CD4-positive, alpha-beta T cell treated with Interleukin-4 for 4 hours (primary cell): ENCODE measurements at places on chromosomes 6 and 20.
A peak's percentile ranks its signal among the peaks of the same experiment; 100 is the strongest.

- no peak for DNase-seq
Observed at GRCh38 chr6:170186006-170186935, 104.6 kb downstream of the DLL1 start.

- DNase-seq, result no peak
Observed at GRCh38 chr6:164258421-164258820, 843.9 kb downstream of the QKI start.

- no peak for DNase-seq
Observed at GRCh38 chr6:160309718-160310117, 38.5 kb upstream of the SLC22A3 start.

DNA sequence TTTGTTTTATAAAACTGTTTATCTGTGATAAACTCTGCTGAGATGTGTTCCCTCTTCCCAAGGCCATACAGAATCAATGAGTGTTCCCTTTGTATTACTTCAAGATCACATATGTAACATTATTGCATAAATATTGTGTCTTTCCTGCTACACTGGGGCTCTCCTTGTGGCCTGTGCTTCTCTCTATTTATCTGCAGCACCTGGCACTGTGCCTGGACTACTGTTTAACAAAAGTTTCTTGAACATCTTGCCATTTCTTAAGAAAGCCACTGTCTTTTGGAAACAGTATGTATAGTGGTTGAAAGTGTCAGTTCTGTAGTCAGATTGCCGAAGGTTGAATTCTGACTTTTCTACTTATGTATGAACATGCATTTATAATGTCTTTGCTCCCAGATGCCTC, 169.0 kb upstream of the SCGN start:
- DNase-seq, result no peak

- no peak for DNase-seq
Observed at GRCh38 chr6:151375833-151376232, 15.5 kb downstream of the ZBTB2 start.

GRCh38 chr20:19609642-19610223, 148.3 kb upstream of the RIN2 start:
- no peak for DNase-seq

DNA sequence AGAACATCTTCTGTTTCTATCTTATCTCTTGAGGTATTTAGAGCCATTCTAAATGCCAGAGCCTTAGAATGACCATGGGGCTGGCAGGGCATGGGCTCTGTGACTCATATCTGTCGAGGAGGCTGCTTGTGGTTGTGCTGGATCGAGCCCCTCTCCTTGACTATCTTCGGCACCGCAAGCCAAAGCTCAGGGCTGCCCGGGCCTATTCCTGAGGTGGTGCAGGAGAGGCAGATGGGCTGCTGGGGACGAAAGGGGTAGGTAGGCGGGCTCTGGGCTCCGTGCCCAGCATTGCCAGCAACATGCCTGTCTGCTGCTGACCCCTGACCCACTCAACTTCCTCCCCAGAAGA, 89.9 kb downstream of the NOL4L start:
- no peak for DNase-seq

DNA sequence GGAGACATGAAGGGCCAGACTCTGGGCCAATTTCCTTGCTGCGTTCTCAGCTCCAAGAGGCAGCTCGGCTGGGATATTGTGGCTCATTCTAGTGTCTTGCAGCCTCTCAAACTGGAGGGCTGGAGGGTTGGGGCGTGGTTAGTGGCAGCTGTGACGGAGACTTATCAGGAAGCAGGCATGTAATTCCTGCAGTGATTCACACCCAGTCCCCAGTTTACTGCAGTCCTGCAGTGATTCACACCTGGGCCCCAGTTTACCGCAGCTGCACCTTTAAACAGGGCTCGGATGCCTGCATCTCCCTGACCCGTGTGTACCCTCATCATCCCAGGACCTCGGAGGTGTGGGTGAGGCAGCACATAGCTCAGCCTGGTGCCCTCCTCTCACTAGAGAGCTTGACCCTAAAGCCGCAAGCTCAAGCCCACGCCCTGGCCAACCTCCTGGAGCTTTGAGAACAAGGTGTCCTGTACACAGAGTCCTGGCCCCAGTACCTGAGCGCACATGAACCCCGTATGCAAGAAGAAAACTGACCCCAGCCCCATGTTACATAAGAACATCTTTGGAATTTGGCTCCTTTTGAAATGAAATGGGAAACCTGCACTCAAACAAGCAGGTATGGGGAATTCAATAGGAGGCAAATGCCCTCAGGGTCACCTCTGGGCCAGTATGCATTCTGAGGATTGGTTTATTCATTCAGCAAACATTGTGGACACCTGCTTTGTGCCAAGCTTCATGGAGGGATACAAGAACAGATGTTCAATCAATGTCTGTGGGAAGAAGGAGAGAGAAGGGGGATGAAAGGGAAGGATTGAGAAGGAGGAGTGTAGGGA, 55.3 kb upstream of the FAM83D start:
- DNase-seq, result peak; percentile 71

GRCh38 chr20:40646361-40646760, 42.7 kb downstream of the MAFB start:
- DNase-seq, result no peak

GRCh38 chr6:127069659-127070279, 48.7 kb upstream of the RSPO3 start:
- no peak for DNase-seq

DNA sequence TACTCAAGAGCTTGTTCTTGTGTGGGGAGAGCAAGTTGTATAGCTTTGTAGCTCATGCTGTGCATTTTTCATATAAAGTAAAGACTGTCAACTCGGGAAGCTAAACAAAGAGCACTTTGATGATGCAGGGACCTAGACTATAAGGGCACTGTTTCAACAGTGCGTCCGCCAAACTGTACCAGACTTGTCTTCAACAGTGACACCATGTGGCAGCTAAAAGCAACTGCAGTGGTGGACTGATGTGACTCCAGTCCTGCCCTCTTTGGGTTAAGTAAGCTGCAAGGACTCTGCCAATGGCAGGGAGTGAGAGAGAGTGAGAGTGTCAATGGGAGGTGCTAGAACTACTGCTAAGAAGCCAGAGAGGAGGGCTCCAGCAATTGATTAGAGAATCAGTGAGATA, 48.1 kb upstream of the MC3R start:
- DNase-seq, result no peak

GRCh38 chr20:8255945-8256632, 124.0 kb downstream of the PLCB1 start:
- DNase-seq, result no peak

- no peak for DNase-seq
Observed at GRCh38 chr6:7881765-7882500, 28.7 kb downstream of the TXNDC5 start.

DNA sequence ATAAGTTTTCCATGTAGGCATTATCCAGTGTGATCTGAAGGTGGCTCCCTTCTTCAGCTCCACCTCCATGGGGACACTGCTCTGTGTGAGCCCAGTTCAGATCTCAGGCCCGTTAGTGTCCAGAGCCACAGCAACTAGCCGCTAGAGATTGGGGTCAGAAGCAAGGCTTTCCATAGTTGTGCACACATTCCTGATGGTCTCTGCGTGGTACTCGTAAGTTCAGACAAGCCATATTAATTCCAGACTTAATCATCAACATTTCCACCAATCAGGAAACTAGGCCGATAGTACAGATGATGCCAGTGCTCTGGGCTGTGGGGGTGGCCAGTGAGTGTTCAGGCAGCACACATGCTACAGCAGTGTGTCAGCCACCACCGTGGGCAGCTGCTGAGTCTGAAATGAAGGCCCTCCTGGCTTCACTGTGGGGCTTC, 17.5 kb upstream of the SYNCRIP start:
- DNase-seq, result no peak

- DNase-seq, result no peak
Observed at GRCh38 chr6:24876499-24877465, 59.0 kb downstream of the RIPOR2 start.

GRCh38 chr20:25065625-25066338, 7.8 kb upstream of the ACSS1 start:
- DNase-seq, result peak; percentile 73

DNA sequence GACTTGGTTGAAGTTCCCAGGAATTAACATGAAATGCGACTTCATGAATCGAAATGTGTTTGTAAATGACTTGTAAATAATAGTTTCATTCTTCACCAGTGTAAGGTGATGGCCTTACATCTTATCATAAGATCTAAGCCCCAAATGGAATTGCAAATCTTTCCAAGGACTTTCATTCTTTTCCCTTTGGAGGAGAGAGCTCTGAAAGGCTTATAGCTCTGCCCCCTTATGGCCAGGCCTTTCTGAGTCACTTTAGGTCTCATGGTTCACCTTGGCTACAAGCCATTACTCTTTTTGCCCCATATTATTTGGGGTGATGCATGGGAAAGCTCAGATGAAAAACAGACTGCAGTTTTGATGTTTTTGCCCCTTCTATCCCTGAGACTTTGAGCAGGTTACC, 209.1 kb upstream of the BMP2 start:
- no peak for DNase-seq

GRCh38 chr6:85364344-85364743, 85.5 kb upstream of the NT5E start:
- no peak for DNase-seq

DNA sequence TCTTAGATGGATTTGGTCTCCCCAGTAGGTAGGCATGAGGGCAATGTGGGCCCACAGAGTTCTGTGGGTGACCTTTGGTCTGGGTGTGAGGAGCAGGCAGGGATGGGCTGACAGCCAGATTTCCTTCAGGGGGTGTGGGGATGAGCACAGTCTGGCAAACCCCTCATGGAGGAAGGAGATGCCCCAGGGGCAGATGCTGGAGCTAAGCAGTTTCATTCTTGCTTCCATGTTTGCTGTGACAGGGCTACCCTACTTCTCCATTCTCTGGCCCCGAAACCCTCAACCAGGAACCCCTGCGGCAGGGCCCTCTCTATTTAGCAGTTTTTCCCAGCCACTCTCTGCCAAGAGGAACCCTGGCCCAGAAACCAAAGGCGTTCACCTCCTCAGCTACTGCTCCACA, 40.4 kb downstream of the GCLC start:
- DNase-seq, result no peak

GRCh38 chr20:58639182-58640146, 11.6 kb upstream of the STX16 start:
- DNase-seq, result no peak

DNA sequence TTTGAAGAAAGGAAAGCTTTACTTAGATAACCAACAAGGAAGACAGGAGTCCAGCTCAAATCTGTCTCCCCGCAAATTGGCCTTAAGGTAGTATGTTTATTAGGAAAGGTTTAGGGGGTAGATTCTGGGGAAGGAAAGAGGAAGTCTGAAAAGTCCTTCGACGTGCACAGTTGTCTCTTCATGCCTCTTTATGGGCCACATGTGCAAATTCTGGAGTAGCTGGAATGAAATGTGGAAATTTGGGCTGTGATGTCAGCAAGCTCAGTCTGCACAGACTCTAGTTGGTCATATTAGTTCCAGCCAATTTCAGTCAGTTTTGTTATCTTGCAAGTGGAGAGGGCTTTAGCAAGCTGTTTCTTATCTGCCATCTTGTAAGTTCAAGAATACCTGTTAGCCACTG, 50.1 kb downstream of the NUP153 start:
- DNase-seq, result no peak

DNA sequence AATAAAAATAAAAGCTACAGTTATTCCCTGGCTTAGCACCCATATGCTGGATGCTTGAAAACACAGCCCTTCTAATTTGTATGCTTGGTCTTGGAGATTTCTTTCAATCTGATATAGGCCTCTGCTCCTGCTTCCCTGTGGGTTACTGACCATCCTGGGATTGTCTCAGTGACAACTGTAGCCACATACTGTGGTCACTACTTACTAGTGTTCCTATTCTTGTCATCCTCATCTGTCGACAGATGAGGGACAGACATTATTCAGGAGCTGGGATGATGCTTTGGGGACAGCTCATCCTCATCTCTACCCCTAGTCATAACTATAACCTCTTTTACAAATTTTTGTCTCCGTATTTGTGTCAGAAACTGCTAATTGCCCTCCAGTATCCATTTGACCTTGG, 388.9 kb upstream of the MAP3K7 start:
- DNase-seq, result no peak

- no peak for DNase-seq
Observed at GRCh38 chr6:73131706-73132105, 93.6 kb downstream of the KHDC1L start.

- no peak for DNase-seq
Observed at GRCh38 chr20:19554666-19555065, 203.4 kb upstream of the RIN2 start.

DNA sequence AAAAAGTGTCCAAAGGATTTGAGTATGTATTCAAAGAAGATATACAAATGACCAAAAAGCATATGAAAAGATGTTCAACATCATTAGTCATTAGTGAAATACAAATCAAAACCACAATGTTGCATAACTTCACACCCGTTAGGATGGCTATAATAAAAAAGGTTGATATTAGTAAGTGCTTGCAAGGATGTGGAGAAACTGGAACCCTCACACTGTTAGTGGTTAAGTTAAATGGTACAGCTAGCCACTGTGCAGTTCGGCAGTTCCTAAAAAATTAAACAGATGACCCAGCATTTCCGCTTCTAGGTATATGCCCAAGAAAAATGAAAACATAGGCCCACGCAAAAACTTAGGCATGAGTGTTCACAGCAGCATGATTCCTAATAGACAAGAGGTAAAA, 38.6 kb downstream of the IBTK start:
- DNase-seq, result no peak

DNA sequence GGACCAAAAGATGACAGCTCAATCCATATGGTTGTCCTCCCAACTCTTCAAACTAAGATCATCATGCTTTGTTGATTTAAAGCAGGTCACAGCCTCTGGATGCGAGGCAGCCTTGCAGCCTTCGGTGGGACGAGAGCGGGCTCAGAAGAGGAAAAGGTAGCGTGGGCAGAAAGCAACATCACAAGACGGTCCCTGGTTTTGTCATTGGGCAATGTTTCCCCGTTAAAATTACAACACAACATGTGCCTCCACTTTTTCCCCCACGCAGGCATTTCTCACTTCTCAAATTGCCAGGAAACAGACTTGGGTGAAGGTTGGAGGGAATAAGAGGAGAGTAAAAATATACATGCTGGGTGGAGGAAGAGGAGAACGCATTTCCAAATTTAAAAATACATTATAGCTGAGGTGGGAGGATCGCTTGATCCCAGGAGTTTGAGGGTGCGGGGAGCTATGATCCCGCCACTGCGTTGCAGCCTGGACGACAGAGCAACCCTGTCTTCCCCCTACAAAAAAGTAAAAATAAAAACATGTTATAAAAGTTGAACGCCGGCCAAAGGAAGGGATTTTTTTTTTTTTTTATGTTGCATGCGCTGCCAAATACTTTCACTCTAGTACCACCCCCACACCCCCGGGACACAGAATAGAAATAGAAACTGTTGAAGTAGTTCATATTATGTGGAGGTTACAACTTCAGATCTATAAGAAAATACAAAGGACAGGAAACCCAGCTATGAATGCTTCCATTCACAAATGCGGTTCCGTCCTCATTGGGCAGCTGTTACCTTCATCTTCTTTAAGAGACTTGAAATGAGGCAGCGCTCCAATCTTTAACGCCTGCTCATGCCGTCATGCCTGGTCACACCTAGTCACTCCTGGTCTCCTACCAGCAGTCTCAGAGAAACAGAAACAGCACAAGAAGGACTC, 13.9 kb upstream of the NAA20 start:
- no peak for DNase-seq

GRCh38 chr6:101878554-101879276, 485.2 kb downstream of the GRIK2 start:
- no peak for DNase-seq
